Stimulated activated CD8-positive, alpha-beta memory T cell treated with anti-CD3 and anti-CD28 coated beads, Interleukin-15, amount 100 ng/mL, for 48 hours (primary cell): ENCODE measurements at places on chromosomes 6 and 20.

DNA sequence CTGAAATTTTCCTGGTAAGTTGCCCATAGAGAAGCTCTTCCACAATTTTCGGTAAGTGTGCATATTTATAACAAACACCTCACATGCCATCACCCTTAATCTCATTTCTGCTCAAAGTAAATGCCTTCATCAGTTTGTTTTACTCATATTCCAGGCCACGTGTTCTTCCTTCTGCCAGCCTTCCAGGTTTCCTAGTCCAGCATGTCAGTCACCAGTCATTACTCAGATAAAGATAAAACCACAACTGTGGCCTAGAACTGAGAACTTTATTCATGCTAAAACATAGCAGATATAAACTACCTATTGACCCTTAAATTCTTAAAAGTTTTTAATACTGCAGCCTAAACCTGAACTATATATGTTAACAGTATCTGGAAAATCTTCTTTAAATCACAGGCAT lies 149.5 kb upstream of the SLC22A16 start:
- DNase-seq, result no peak

DNA sequence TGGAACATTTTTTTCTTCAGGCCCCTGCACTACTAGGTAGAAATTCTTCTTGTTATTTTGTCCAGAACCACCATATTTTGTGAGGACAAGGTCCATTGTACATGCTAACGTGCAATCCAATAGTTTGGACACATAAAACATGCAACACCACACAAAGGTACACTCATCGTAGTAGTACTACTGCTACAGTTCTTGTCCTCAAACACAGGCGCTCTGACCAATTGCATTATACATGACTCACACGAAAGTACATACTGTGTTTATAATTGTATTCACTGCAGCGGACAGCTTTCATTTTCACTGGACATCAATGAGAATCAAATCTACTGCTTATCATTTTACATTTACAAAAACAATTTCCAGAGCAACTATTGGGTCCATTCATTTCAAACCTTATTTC lies 15.3 kb upstream of the SMLR1 start:
- no peak for DNase-seq

GRCh38 chr6:137707590-137708360 lies 159.3 kb upstream of the TNFAIP3 start:
- DNase-seq, result peak; percentile 67

DNA sequence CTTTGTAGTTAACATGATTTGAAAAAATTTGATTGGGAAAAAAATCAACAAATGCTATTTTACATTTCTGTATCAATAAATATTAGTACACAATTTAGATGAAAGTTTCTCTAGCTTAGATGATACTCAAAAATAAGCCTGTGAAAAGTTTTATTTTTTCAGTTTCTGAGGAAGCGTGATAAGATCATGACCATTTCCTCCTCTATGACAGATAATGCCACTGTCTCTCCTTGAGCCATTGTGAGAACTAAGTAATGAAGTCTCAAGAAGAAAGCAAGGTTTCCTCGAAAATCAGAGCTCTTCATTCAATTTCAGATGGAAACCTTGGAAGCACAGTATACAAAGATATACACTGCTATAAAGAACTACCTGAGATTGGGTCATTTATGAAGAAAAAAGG lies 395.0 kb downstream of the HDGFL1 start:
- no peak for DNase-seq

DNA sequence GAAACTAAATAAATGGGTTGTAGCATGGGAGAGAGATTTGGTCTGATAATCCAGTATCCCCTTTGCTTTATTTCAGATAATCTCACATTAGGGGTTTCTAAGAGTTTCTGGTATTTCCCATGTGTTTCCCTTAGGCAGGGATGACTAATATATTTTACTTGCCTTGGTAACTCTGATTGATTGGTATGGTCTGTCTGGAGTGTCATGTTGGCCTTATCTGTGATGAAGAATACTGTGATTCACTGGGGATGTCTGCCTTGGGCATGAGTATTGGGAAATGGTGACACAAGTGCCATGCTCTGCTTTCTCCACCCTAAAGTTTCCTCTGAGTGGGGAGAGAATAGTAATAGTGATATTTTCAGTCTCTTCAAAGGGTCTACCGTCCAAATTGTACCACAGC lies 10.1 kb downstream of the SLC22A2 start:
- DNase-seq, result no peak

DNA sequence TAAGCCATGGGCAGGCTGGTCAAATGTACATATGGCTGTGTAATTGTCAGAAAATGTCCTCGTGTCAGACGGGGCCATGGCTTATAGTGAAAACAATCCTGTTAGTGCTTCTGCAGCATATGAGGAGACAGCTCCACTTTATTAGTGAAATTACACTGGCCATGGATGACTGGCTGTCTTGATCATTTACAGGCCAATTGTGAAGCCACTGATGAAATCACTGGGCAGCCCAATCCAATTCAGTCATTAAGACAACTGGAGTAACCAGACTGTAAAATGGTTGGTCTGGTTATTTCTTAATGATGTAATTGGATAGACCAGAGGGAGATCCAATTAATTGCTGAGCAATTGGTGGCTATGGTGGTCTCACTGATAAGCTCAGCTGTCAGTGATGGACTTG lies 749.5 kb downstream of the KIF16B start:
- no peak for DNase-seq
